Activated CD8-positive, alpha-beta T cell treated with anti-CD3 and anti-CD28 coated beads for 36 hours (primary cell): ENCODE measurements at places on chromosomes 1 and 21. TPM values are rescaled to one million over a fixed set of nuclear protein-coding genes. Genes with fewer than 3 reads are reported as not detected.

PSEN2 gene
- total RNA-seq, result 6.2 TPM

LIX1L gene
- 41.5 TPM for total RNA-seq

DTL gene
- 92.0 TPM for total RNA-seq

DIRAS3 gene
- total RNA-seq, result 0.18 TPM

RXRG gene
- total RNA-seq, result not detected

CLEC20A gene
- not detected for total RNA-seq

KDM5B gene
- 60.3 TPM for total RNA-seq

RAD54L gene
- 64.6 TPM for total RNA-seq

OR2W3 gene
- total RNA-seq, result not detected

B3GALT2 gene
- 0.18 TPM for total RNA-seq

SLC37A1 gene
- 14.9 TPM for total RNA-seq

DNA sequence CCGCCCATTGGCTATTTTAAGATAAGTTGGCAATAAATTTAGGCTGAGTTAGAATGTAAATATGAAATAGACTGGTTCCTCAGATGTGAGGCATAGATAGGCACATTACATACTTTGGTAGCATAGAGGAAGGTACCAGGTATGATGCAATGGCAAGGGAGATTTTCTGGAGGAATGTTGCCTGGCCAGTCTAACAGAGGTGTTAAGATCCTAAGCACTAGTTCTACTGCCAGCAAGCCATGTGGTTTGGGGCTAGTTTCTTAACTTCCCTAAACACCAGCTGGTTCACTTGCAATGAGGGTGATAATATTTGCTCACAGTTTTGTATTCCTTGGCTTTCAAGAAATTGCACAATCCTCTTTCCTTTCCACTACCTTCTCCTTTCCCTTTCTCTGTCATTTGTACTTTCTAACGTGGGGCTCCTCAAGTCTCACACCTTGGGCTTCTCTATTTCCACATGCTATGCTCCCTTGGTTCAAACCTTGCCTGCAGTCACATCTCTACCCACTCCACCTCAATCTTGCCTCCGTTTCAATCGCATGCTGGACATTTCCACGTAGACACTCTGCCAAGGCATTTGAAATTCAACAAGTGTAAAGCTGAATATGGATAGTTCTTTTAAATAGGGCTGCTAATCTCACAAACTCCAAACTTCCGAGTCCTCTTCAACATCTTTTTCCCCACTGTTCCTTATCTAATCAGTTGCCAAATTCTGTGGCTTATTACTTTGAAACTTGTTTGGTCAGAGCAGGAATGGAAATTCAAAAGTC lies 4.7 kb upstream of the CD55 start:
- H3K27me3 ChIP-seq, result no peaks in the 10 kb centered on the region
- no peaks in the 10 kb centered on the region for H3K36me3 ChIP-seq
- peaks cover 21% of the 10 kb centered on the region for H3K4me1 ChIP-seq
- H3K4me3 ChIP-seq, result no peak overlapping the region
- no peak overlapping the region for H3K27ac ChIP-seq

DNA sequence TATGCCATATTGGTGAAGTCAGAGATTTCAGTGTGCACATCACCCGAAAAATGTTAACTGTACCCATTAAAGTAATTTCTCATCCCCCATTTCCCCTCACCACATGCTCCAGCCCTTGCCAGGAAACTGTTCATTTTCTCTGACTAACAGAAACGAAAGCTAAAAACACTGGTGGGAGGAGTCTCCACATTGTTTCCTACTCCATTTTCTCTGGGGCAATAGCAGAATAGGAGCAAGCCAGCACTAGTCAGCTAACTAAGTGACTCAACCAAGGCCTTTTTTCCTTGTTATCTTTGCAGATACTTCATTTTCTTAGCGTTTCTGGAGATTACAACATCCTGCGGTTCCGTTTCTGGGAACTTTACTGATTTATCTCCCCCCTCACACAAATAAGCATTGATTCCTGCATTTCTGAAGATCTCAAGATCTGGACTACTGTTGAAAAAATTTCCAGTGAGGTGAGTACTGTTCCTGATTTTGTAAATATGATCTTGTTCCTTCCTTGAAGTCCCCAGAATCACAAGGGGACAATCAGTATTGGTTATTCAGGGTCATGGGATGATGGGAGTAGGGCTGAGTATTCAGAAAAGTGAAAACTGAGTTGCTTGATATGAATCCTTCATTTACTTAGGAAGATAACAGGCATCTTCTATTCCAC lies at the start of gene IFI16:
IFI16 (plus strand) TSS at position 204 of the 658 bp plus-strand sequence. CDS start 4,774 bp downstream, outside the sequence.
- peaks cover 33% of the 10 kb centered on the region for H3K4me1 ChIP-seq
- DNase-seq, result peak; percentile 72
- peak within 1 kb of the TSS; percentile 83 for H3K4me3 ChIP-seq

- H3K27me3 ChIP-seq, result no peaks in the 10 kb centered on the region
- no peak for DNase-seq
- no peak overlapping the region for H3K27ac ChIP-seq
- no peak overlapping the region for H3K4me3 ChIP-seq
Measured at GRCh38 chr1:192395895-192396294, 79.1 kb downstream of the RGS21 start.

DNA sequence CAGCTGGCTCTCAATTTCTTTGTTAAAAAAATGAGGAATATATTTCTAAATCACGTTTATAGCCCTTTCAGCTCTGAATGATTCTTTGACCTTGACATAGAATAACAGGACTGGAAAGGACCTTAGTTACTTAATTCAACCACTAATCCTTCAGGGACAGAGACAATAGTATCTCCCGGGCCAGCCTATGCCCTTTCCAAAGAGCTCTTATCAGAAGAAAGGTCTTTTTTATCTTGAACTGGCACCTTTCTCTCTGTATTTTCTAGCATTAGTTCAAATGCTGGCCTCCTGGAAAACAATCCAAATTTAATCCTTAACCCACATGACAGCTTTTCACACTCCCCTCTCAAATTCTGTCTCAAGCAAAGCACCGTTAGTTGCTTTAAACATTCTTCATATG lies 44.8 kb upstream of the FBXO28 start:
- peaks cover 12% of the 10 kb centered on the region for H3K27me3 ChIP-seq
- H3K4me1 ChIP-seq, result peaks cover 2% of the 10 kb centered on the region
- no peak for DNase-seq
- H3K27ac ChIP-seq, result no peak overlapping the region

- no peak overlapping the region for H3K27ac ChIP-seq
- no peak for DNase-seq
- no peaks in the 10 kb centered on the region for H3K36me3 ChIP-seq
- no peaks in the 10 kb centered on the region for H3K4me1 ChIP-seq
Measured at GRCh38 chr1:218553197-218553596, 208.1 kb downstream of the TGFB2 start.

- H3K36me3 ChIP-seq, result no peaks in the 10 kb centered on the region
- no peak overlapping the region for H3K4me3 ChIP-seq
- DNase-seq, result peak; percentile 14
- H3K4me1 ChIP-seq, result no peaks in the 10 kb centered on the region
- no peak overlapping the region for H3K27ac ChIP-seq
- peaks cover 7% of the 10 kb centered on the region for H3K27me3 ChIP-seq
Measured at GRCh38 chr21:30072496-30072895, 94.1 kb downstream of the CLDN17 start.

DNA sequence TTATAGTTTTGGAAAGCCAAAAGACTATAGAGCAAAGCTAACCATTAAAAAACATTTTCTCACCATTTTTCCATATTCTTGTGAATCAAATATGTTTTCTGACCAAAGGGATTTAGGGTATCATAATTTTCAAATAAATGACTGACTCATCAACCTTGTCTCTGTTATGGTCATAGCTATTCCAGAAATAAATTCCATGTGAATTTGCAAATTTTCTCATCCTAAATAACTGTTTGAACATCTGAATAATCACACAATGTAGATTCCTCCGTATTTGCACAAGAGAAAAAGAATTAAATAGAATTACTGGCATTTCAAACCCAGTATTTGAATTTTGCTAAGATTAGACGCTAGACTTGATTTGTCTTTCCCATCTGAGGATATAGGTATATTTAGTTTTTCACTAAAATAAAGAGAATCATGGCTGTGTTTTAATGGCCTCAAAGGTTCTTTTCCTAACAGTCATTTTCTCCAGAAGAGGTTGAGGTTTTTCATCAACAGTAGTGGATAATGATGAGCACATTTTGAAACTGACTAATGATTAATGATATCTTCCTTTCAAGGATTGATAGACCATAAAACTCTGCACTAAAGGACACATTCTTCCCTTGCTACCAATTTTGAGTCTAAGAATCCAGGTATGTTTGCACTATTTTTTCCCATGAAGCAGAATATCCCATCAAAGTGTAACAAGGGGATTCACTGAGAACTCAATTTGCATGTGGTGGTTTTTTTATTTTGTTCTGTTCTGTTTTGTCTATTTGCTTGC lies 9.5 kb upstream of the DUSP23 start:
- no peaks in the 10 kb centered on the region for H3K36me3 ChIP-seq
- H3K4me1 ChIP-seq, result no peaks in the 10 kb centered on the region
- no peak for DNase-seq
- H3K27me3 ChIP-seq, result peaks cover 4% of the 10 kb centered on the region

DNA sequence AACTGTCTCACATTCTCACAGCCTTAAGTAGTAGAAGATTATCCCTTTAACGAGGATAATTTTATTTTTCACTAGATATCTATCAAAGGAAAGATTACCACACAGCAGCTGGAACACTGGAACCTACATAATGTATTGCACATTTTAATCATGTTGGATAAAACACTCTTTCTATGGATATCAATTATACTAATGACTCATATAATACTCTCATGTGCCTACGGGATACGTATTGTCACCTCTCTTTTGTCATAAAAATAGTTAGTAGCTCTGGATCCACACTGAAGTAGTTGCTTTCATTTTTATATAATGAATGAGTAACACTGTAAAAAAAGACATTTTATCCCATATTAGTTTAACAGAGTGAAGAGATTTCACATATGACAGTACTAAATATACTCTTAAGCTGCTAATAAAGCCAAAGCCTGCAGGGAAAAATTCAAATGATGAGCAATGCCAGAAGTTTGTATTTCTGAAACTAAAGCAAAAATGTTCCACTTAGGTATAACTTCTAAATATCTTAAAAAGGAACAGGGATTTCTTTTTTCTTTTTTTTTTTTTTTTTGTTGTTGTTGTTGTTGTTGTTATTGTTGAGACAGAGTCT lies 408.7 kb upstream of the PKN2 start:
- DNase-seq, result no peak
- no peaks in the 10 kb centered on the region for H3K4me1 ChIP-seq
- no peak overlapping the region for H3K27ac ChIP-seq
- no peaks in the 10 kb centered on the region for H3K36me3 ChIP-seq

GRCh38 chr1:177793900-177794299 lies 176.0 kb downstream of the SEC16B start:
- no peak for DNase-seq
- no peak overlapping the region for H3K4me3 ChIP-seq
- H3K27me3 ChIP-seq, result no peaks in the 10 kb centered on the region
- no peak overlapping the region for H3K27ac ChIP-seq
- no peaks in the 10 kb centered on the region for H3K36me3 ChIP-seq

GRCh38 chr1:150615346-150616201 lies 13.8 kb downstream of the ENSA start:
- H3K4me1 ChIP-seq, result peaks cover 71% of the 10 kb centered on the region
- no peaks in the 10 kb centered on the region for H3K27me3 ChIP-seq
- DNase-seq, result peak; percentile 47
- peak overlapping the region; percentile 89 for H3K27ac ChIP-seq
- peak overlapping the region; percentile 11 for H3K4me3 ChIP-seq

GRCh38 chr1:200917291-200917817 lies 22.7 kb downstream of the INAVA start:
- no peaks in the 10 kb centered on the region for H3K36me3 ChIP-seq
- no peaks in the 10 kb centered on the region for H3K4me1 ChIP-seq
- no peak overlapping the region for H3K27ac ChIP-seq
- no peak overlapping the region for H3K4me3 ChIP-seq
- H3K27me3 ChIP-seq, result peaks cover 2% of the 10 kb centered on the region
